M059J (cell line): ENCODE measurements at places on chromosomes 11 and 22.
A peak's percentile ranks its signal among the peaks of the same experiment; 100 is the strongest.

GRCh38 chr22:35558031-35558430, 17.4 kb downstream of the RASD2 start:
- DNase-seq = no peak

- DNase-seq = no peak
Measured at GRCh38 chr11:95318498-95318897, 87.5 kb upstream of the SESN3 start.

DNA sequence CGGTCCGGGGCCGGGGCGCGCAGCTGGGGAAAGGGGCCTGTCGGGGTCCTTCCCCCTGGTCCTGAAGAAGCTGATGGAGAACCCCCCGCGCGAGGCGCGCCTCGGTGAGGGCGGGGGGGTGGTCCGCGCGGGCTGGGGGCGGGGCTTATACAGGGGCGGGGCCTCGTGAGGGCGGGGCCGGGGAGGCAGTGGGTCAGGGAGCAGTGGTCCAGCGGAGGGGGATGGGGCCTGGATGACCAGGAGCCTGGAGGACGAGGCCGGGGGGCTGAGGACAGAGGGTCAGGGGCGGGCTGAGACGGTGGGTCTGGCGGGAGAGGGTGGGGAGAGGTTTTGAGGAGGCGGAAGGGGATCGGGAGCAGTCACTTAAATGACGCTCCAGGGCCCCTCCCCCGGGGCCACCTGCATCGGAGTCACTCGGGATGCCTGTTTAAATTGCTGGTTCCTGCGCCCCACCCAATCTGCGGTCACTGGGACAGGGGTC, 396 bp downstream of the TEF start:
- peak; percentile 21 for DNase-seq

GRCh38 chr11:128457874-128458273, 129.5 kb downstream of the ETS1 start:
- no peak for DNase-seq

DNA sequence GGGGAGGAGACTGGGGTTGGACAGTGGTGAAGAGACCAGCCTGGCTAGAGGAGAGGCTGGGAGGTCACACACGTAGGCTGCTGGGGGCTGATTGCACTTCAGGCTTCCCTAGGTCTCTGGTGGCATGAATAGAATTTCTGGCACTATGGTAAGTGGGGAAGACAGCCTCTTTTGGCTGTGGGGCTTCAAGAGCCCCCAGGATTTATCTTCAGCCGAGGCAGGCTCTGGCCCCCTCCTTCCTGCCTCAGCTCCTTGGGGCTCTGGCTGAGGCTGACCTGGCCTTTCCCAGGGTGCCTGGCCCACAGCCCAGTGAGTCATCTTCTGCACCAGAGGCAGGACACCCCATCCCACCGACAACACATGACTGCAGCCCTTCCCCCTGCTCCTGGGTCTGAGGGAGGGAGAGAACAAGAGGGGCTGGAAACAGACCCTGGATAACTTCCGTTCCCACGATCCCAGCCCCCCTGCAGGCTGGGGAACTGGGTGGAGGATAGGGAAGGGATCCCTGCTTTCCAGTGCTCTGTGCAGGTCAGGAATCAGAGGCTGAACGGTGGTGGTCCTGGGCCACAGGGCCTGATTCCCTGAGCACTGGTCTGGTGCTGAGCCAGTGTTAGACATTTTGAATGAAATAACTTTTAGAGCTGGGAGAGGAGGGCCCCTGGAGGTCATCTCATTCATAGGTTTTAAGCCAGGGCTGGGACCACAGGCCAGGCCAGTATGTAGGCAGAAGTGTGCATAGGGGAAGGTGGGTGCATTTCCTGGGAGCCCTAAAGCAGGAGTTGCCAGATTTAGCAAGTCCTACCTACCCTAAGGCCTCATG, 26.5 kb downstream of the ARHGEF17 start:
- peak; percentile 94 for DNase-seq
